ENCODE measurements at places on chromosomes 6 and 20.

DNA sequence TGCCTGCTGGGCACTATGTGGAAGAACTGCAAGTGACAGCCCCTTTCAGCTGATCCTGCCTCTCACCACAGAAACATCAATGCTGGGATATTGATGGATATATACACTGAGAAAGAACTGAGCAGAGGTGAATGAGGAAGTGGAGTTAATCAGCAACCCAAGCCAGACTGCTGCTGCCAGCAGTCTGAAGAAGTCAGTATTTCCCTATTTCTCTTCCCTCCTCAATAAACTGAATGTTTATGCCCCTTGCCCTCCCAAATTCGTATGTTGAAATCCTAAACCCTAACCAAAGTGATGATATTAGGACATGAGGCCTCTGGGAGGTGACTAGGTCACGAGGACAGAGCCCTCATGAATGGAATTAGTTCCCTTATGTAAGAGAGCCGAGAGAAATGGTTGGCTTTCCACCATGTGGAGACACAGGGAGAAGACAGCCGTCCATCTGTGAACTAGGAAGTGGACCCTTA, 76.3 kb downstream of the CDK19 start:
- no peak for DNase-seq

DNA sequence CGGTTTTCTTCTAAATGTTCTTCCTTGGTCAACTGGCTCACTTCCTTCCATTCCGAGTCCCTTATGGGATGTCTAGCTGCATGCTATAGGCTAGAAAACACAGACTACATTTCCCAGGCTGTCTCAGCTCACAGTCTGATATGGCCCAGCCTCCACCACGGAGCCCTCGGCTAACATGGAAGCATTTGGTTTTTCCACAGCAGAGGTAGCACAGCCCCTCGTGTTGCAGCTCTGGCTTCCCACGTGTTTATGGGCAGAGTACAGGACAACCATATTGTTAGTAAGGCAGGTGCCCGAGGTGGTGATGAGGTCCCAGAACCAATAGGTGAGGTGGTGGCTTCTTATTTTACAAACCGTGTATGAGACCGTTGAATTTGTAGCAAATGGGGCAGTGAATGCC, 8.7 kb downstream of the GPLD1 start:
- DNase-seq = no peak

DNA sequence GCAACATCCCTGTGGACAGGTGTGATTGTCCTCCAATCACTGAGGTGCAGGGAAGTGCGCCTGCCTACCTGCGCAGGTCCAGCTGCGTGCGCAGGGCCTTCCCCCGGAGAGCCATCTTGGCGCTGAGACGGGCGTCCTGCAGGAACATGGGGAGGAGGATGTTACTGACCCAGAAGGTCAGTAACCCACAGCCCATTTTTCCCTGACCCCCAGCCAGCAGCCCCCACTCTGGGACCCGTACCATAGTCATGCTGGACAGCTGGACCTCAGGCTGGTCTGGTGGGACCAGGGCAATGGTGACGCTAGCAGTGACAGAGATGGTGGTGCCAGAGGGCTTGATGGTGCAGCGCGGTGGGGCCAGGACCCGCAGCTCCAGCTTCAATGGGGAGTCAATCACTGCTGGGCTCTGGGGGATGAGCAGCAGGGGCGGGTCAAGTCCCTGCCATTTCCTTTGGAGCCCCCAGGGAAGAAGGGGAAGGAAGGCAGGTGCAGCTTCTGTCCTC, 9.7 kb downstream of the PLTP start:
- no peak for DNase-seq

DNA sequence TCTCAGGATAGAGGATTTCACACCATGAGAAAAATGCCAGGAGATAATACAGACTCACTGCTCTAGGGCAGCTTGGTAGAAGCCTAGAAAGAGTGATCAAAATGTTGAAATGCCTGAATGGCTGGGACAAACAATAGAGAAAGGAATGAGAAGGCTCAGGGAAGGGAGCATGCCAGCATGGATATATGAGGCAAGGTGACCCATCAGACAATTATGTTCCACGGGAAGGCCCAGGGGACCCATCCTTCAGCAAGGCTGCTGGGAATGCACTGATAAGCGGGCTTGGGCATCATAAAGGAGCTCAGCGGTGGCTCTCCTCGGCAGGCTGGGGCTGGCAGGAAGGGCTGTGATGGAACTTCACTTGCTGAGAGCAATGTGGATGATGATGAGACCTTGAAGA, 12.2 kb downstream of the HEBP2 start:
- peak; percentile 9 for DNase-seq

DNA sequence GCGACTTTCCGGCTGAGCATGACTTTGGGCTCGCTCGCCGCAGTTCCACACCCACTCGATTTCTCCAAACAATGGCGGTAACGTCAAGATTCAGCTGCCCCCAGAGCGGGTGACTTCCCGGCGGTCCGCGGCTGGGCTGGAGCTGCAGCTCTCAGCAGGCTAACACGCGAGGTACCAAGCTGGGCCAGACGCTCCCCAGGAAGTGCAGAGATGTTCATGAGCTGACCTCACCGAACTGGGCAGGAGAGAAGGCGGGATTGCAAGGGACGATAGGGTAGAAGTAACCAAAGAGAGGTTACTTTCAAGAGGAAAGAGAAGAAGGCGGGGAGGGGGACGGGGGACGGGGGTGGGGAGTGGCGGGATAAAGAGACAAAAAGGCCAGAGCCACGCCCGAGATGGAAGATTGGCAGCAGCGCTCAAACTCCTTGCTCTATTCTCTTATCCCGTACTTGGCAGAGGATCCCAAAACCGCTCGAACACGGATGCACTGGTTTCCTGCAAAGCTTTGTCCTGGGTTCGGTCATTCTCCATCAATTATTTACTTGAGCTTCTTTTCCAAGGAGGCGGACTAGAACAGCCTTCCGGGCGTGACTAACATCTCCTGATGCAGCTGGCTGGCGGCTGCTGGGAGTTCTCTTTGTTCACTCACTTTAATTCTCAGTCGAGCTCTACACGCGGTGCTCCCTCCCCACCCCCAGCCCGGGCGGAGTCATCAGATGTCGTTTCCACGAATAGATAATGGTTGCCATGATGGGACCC, at the start of gene MTCL3:
Gene MTCL3, minus strand, starts transcription at position 626 of the 759 bp plus-strand sequence.
- DNase-seq = peak; percentile 67

DNA sequence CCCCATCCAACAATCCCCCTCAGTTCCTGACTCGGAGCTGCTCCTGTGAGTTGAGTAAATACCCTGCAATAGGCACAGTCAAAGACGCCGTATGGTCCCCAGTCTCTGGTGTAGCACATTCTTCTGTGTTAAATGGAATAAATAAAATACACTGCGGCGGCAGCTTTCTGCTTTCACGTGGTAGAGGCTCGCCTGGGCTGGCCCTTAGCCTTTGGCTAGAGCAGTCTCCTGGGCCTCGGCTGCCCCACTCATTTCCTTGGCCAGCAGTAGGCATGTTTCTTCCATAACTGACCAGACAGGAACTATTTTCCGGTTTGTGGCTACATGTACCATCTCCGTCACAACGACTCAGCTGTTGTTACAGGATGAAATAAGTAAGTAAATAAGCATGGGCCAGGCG, 20.7 kb downstream of the SERPINB6 start:
- DNase-seq = no peak

- DNase-seq = no peak
Measured at GRCh38 chr6:167952512-167952859, 45.0 kb upstream of the KIF25 start.

- no peak for DNase-seq
Measured at GRCh38 chr6:24649691-24650090, 3.7 kb upstream of the KIAA0319 start.

DNA sequence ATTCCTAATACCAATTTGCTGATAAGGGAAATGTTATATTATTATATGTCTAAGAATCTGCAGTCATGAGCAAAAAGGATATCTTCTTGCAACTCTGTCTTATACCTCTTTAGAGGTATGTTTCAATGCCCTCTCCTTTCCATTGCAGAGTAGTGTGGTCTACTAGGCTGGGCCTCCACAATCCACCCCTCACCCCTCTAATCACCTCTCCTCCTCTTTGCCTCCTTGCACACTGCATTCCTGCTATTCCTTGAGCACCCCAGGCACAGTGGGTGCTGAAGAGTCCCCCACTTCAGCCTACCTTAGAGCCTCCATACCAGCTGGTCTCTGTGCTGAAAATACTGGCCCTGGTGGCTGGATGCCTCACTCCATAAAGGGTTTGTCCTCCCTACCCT, 26.9 kb downstream of the ARMC2 start:
- DNase-seq = no peak

DNA sequence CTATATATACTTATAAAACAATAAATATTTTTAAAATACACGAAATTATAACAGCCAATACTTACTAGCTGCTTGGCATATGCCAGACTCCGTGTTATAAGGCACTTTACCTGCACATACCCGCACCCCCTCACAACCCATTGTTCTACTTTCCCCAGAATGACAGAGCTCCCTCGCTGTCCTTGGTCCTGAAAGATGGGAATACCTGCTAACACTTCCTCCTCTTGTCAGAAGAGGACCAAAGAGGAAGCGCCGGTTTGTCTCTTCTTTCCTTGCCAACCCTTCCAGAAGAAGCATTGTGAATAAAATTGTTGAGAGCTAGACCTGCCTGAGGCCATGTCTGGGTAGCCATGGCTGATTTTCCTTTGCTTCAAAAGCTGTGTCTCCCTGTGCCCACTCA, 149.3 kb downstream of the PTPRT start:
- DNase-seq = no peak

GRCh38 chr6:33963136-33963750, 159.4 kb upstream of the MLN start:
- no peak for DNase-seq

DNA sequence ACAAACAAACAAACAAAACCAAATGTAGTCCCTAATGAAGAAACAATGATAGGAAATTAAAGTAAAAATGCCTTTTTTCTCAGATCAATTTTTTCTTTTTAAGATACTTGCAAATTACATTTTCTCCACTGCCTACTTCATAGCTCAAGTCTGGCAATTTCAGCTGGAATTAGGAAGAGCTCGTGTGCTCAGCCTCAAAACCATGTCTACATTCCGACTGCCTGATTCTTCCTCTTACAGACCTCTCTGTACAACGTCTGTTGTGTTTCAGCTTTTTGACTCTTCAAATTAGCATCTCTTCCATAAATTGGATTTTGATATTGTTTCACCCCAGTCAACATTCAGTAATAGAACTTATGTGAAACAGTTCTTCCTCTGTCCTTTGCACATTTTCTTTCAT, 9.3 kb upstream of the EDN1 start:
- peak; percentile 63 for DNase-seq

DNA sequence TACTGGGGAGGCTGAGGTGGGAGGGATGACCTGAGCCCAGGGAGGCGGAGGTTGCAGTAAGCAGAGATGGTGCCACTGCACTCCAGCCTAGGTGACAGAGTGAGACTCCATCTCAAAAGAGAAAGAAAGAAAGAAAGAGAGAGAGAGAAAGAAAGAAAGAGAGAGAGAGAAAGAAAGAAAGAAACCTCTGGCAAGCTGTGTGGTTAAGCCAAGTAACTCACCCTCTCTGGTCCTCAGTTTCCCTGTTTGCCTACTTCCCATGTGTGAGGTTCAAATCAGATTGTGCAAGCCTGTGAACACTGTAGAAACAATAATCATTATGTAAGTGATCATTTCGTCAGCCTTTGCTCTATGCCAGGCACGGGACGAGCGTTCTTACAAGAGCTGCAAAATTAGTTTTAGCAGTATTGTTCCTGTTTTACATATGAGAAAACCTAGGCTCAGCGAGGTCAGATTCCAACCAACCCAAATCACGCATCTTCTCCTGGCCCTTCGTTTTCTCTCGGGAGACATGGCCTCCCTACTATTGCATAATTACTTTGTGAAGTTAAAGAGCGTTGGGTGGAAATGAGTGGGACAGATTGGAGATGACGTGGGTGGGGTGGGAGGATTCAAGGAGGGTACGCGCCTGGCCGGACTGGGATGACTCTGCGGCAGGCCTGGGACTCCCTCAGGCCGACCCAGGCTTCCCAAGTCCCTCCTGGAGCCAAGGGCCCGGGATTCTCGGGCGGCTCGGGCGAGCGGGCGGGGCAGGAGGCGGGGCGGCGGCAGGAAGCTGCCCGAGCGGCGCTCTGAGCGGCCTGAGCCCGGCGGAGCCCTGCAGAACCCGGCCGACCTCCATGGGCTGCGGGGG, at the start of gene SNX21:
Gene SNX21, plus strand, starts transcription at position 770 of the 853 bp plus-strand sequence. CDS start 121 bp downstream, outside the sequence.
- DNase-seq = peak; percentile 93

GRCh38 chr6:111159633-111160032, 72.3 kb downstream of the SLC16A10 start:
- DNase-seq = no peak

All from fibroblast of skin of right biceps (primary cell).